Neural progenitor cell (in vitro differentiated cells): ENCODE measurements at places on chromosomes 2 and 18. TPM values are rescaled to one million over a fixed set of nuclear protein-coding genes. Genes with fewer than 3 reads are reported as not detected.

SPDYA gene
- 0.37 and 1.9 TPM in 2 replicates for total RNA-seq

MC2R gene
- not detected in 2 replicates for total RNA-seq

PSMA8 gene
- not detected in 2 replicates for total RNA-seq

RTP5 gene
- not detected in 2 replicates for total RNA-seq

RAB17 gene
- 0.43 TPM in 1 of 2 replicates, not detected in the other for total RNA-seq

PSD4 gene
- 0.02 and 0.87 TPM in 2 replicates for total RNA-seq

GPBAR1 gene
- 0.09 TPM in 1 of 2 replicates, not detected in the other for total RNA-seq

CRYGD gene
- total RNA-seq: not detected in 2 replicates

SGPP2 gene
- 0.11 and 0.34 TPM in 2 replicates for total RNA-seq
